Activated naive CD8-positive, alpha-beta T cell treated with anti-CD3 and anti-CD28 coated beads, Interleukin-2, amount 50 U/mL, for 16 hours (primary cell): ENCODE measurements at places on chromosomes 11 and 22.
A peak's percentile ranks its signal among the peaks of the same experiment; 100 is the strongest.

GRCh38 chr11:93160808-93161207, 37.0 kb downstream of the SLC36A4 start:
- no peak for DNase-seq

GRCh38 chr22:31556627-31557203, 60.4 kb downstream of the SFI1 start:
- DNase-seq, result no peak

GRCh38 chr11:83836065-83836464, 549.9 kb upstream of the CCDC90B start:
- no peak for DNase-seq

DNA sequence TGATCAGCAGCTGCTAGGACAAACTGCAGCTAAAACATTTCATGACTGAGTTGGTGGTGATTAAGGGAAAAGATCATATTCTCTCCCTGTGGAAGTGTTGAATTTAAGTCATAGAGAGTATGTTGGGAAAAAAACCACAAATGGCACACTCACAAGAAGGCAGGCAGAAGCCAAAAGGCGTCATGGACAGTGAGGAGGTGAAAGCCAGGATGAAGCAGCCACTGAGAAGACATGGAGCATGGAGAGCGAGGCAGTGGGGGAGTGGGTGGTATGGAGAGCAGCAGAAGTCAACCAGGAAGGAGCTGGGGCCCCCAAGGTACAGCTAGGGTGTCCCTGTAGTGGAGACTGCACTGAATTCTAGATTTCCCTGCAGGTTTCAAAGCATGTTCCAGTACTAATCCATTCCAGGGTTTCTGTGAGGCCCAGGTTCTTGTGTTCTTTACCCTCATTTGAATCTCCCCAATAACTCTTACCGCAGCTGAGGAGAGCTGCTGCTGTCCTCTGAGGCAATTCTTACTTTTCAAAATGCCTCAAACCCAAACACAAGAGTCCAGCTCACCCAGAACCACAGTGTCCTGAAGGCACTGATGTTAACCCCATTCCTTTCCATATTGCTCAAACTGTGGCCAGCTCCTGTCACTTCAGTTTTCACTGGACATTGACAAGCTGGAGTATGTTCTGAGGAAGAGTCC, 191.8 kb upstream of the E2F8 start:
- no peak for DNase-seq

- peak; percentile 26 for DNase-seq
These were observed 58.2 kb upstream of the THY1 start for GRCh38 chr11:119481021-119481666.

- DNase-seq, result no peak
These were observed 100.8 kb downstream of the TRAF6 start for GRCh38 chr11:36409152-36409816.

- DNase-seq, result no peak
These were observed 1.2 kb downstream of the DDX6 start for GRCh38 chr11:118789501-118790356.

DNA sequence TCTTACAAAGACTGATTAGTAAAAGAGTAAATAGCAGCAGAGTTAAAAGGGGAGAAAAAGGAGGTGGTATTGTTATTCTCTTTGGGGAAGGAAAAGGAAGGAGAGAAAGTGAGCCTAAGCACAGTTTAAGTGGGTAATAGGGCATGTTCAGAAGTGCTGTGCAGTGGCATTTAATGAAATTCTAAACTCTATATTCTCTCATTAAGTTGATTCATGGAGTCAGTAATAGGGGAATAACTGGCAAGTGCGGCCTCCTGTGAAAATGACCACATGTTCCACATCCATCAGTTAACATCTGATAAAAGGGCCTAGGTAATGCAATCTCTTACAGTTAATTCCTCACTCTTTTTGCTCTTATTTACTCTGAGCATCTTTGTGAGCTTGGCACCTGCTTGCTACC, 516.7 kb downstream of the JRKL start:
- DNase-seq, result no peak

DNA sequence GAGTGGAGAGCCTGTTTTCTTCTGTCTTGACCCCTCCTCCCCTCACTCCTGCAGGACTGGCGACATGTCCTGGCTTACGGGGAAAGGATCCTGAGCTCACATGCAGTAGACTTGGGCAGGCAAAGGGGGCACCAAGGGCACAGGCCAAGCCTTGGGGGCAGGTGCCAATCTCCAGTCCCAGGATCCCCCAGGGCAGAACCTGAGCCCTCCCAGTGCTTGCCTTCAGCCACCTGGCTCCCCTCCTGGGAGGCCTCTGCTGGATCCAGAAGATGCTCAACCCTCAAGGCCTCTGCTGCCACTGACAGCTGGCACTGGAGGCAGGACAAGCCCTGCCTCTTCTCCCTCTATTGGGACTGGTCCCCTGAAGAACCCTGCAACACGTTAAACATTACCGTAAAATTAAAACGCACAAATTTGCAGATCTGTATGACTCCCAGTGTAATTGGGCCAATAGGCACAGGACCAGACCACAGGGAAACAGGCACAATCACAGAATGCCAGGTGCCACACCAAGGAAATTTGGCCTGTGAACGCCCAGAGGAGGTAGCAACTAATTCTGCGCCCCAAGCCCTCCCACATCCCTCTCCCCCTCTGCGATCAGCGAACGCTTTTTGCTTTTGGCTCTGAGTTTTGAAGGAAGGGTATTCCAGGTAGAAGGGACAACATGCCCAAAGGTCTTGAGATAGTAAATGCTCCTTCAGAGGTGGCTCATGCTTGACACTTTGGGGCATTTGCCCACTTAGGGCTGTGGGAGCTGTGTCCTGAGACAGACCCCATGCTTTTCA, 967 bp upstream of the LZTR1 start:
- DNase-seq, result no peak

DNA sequence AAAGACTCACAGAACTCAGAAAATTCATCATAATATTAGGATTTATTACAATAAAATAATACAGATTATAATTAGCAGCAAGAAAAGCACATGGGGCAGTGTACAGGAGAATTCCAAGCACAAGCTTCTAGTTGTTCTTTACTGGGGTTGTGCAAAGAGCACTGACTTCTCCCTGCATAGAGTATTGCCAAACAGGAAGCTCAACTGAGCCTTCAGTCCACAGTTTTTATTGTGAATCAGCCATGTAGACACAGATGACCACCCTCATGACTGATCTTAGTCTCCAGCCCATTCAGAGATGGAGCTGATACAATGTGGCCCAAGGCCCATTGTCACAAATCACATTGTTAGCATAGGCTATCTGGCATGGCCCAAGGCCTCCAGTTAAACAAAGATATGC, 798.9 kb downstream of the KCNA4 start:
- no peak for DNase-seq

- DNase-seq, result no peak
These were observed 100.3 kb upstream of the AKIP1 start for GRCh38 chr11:8810540-8811301.

- DNase-seq, result no peak
These were observed 1119.7 kb downstream of the BRD1 start for GRCh38 chr22:48707763-48708557.

- no peak for DNase-seq
These were observed 42.8 kb upstream of the NUP50 start for GRCh38 chr22:45120931-45121330.

- DNase-seq, result no peak
These were observed 60.5 kb upstream of the KCNQ1OT1 start for GRCh38 chr11:2760196-2760871.

GRCh38 chr11:60056349-60056969, at the start of gene MS4A3:
MS4A3 (plus strand) TSS chr11:60056665; CDS start chr11:60061161, 4,496 bp downstream.
- DNase-seq, result no peak

DNA sequence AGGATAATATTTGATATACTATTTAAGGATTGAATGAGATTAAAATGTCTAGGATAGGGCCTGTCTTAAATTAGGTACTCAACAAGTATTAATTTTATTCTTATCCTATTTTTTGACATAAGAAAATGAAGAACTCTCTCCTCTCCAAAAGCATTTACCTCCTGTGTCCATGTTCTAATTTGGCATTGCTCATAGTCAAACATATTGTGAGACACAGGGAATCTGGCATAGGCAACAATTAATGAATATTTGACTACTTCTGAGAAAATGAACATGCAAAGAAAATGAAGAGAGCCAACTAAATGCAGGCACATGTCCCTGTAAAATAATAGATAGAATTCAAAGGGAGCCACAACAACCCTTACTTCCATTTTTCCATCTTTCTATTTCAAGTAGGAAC, 198.5 kb upstream of the C11orf87 start:
- no peak for DNase-seq

- no peak for DNase-seq
These were observed 130.9 kb downstream of the PARVA start for GRCh38 chr11:12508151-12508751.

DNA sequence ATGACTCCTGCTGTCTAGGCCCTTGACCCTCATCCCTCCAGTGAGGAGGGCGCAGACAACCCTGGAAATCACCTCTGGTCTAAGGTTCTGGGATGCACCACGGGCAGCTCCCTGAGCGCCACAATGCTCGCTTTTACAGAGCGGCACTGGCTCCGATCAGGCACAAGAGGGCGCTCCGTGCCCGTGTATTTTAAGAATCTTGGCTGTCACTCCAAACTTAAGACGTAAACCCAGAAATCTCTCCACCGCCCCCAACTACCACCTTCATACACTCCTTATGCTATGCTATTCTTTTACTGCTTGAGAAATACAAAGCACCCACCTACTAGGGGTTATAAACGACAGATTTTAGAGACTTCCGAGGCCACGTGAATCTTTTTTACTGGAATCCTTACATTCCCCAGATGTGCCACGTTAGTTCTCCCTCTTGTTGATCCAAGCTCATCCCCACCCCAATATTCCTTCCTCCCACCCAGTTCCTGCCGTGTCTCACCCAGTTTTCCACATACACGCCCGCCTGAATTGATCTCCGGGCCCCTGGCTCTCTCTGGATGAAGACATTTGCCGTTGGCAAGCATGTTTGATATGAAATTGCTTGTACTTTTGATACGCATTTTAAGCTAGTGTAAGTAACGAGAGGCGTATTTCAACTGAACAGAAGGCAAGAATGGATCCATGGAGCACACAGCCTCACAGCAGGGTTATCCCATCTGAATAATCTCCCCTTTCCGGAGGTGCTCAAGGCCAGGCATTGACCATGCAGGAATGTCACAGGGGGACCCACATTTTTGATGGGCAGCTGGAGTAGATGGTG, 453.5 kb downstream of the OPCML start:
- no peak for DNase-seq

- no peak for DNase-seq
These were observed 9.7 kb upstream of the RNF141 start for GRCh38 chr11:10550503-10551289.

- DNase-seq, result no peak
These were observed 46.7 kb downstream of the MED15 start for GRCh38 chr22:20553947-20554741.

DNA sequence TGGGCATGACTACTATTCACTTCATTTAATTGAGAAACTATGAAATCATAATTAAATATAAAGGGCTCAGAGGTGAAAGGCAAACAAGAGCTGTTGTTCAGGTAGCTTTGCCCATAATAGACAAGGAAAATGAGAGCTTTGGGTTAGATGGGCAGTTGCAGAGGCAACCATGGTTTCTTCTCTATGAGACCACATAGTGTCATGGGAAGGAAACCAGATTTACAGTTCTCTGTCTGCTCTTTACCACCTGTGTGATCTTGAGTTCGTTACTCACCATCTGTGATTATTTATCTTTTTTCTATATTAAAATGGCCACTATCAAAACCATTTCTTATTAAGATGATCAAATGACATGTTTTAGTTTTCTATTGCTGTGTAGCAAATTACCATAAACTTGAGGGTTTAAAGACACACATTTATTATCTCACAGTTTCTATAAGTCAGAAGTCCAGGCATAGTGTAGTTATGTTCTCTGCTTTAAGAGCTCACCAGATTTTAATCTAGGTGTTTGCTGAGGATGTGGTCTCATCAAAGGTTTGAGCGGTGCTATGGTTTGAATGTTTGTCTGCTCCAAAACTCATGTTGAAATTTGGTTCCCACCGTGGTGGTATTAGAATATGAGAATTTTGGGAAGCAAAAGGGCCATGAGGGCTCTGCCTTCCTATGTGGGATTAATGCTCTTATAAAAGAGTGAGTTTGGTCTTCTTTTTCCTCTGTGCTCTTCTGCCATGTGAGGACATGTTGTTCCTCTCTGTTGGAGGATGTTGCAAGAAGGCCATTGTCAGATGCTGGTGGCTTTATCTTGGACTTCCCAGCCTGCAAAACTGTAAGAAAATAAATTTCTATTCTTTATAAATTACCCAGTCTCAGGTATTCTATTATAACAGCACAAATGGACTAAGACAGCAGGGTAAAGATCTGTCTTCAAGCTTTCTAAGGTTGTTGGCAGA, 38.2 kb downstream of the OR2AG2 start:
- DNase-seq, result no peak

GRCh38 chr11:127205688-127206217, 205.2 kb upstream of the KIRREL3 start:
- DNase-seq, result no peak

DNA sequence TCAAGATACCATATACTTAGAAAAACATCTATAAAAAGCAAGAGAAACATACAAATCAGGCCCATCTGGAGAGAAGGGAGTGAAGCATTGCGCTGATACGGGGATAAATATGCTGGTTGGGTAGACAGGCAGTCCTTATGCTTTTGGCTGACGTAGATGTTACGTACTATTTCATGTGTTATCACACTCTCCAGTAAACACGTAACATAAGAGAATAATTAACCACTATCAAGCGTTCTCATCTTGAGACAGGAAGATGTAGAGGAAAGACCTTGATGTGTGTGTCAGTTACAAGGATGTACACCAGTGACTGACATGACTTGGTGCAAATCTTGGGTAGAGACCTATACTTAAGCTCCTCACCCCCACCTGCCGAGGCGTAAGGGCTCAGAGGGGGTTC, 86.7 kb upstream of the PRODH start:
- no peak for DNase-seq
